ENCODE measurements at places on chromosomes 7 and 10. TPM values are rescaled to one million over a fixed set of nuclear protein-coding genes. Genes with fewer than 3 reads are reported as not detected.

Gene COL17A1
- 0.30 TPM for total RNA-seq

Gene BCL7B
- total RNA-seq, result 18.6 TPM

Gene SDK1
- 0.46 TPM for total RNA-seq

Gene TSPAN12
- 0.30 TPM for total RNA-seq

Gene CYP26C1
- total RNA-seq, result 0.09 TPM

Gene CALML5
- total RNA-seq, result not detected

Gene STEAP1B
- 1.5 TPM for total RNA-seq

Gene PDGFA
- 71.9 TPM for total RNA-seq

Gene THNSL1
- total RNA-seq, result 6.1 TPM

Gene UBE2H
- total RNA-seq, result 77.5 TPM

Gene GIMAP8
- total RNA-seq, result not detected

Gene HOXA2
- total RNA-seq, result 0.30 TPM

Gene GRIFIN
- not detected for total RNA-seq

Gene CRHR2
- not detected for total RNA-seq

Gene IGF2BP3
- 53.6 TPM for total RNA-seq

Gene ASB4
- total RNA-seq, result not detected

Gene PNLIPRP2
- total RNA-seq, result not detected

Gene TMEM130
- total RNA-seq, result 0.30 TPM

Gene CLIP2
- total RNA-seq, result 37.4 TPM

Gene AGR2
- not detected for total RNA-seq
